Hematopoietic multipotent progenitor cell treated with erythropoietin and hydrocortisone succinate and interleukin-3 and kit ligand, for 17 days (in vitro differentiated cells): ENCODE measurements at places on chromosomes 7 and 10.

DNA sequence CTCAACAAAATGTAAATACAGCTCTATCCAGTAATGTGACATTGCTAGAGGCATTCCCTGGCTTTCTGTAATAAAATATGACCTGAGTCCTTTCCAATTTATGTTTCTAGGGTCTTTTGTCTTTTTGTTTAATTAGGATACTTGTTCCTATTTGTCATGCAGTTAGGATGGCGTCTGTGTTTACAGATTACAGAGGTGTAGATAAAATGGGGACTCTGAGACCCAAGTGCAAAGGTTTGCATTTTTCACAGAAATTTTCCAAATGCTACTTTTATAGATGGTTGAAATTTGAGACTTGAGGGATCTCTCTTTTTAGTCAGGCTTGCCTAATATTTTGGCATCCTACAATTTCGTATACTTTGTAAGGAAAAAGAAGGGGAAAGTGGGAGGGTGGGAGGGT lies 332.4 kb downstream of the PTEN start:
- no peak for DNase-seq

- no peak for DNase-seq
These were observed 345.5 kb downstream of the REEP3 start for GRCh38 chr10:63866747-63867140.

DNA sequence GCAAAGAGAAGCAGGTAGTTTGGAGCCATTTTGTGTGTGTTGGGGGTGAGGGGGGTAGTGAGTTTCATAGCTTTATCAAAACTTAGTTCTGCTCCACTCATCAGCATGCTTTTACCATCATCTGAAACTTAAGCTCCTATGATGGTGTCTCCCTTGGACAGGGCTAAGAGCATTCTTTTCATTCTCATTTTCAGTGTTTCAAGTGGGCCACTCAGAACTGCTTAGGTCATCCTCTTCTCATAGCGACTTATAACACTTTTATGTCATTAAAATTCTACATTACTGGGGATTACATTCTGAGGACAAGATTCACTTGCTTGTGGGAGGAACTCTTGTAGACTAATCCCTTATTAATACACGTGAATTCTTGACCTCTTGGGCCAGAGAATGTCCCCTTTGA lies 649.4 kb downstream of the SUGCT start:
- no peak for DNase-seq

DNA sequence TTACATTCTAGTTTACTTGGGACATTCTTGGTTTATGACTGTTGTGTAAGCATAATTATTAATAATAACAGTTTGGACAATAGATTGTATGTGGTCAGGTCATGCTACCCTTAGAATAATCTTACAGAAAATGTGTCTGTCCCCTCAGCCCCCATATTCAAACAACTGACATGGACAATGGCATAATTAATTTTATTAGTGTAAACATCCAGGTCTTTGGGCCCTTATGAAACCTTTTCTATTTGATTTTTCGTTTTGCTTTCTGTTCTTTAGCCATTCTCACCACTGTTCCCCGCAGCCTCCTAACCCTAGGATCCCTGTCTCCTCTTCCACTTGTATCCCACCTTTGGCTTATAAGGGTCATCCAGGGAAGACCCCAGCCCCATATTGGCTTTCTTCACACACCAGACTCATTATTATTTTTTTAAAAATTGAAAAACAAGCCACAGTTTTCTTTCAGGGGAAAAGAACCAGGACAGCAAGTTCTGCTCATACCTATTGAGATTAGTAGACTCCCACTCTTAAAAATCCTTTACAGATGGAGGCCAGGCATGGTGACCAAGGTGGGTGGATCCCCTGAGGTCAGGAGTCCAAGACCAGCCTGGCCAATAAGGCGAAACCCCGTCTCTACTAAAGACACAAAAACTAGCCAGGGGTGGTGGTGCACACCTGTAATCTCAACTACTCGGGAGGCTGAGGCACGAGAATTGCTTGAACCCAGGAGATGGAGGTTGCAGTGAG lies 11.5 kb downstream of the VIM start:
- no peak for DNase-seq

DNA sequence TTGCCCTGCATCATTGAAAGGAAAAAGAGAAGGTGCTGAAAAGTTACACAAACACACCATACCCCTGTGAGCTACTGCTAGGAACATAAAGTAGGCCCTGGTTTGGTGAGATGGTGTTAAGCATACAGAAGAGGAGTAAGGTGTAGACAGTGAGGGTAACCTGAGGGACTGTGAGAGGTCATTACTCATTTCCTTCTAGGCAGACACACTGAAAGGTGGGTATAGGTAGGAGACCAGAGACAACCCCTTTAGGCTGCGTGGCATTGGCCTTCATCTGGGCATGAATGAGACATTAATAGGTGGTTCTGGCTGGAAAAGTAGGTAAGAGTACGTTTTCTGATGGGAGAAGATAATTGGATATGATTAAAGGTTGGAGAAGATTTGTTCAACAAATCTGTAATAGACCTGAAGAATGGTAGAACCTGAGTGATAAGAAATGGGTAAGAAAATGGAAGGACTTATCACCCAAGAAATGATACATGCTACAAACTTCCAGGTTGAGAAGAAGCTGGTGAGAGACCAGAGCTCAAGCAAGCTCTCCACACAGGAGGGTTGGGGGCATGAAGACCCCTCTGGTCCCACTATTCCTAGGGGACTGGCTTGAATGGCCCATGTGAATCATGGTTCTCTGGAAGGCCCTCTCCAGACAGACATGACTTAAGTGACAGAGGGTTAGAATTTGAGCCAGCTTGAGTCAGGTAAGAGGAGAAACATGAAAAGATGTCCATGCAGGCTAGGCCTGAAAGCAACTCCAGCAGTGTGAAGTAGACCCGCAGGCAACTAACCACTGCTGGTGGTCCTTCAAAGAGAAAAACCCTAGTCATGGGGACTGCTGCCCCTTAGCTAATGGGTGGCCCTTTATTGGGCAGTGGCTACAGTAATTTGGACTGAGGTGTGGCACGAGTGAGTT lies 3.8 kb downstream of the COMTD1 start:
- DNase-seq = no peak

DNA sequence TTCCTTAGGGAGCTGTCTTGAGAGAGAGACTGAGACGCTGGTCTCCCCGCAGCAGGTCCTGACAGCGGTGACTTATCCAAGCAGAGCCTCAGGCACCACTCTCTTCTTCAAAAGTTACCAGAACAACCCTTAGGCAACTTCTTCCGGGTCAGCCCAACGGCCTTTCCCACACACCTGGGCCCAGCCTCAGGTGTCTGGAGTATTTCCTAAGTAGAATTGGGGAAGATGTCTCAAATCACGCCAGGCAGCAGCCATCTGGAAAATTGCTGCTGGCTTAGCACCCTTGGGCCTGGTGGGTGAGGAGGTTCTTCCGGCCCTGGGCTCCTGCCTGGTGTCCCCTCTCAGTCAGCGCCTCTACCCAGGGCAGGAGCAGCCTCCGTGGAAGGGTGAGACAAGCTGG lies 80.4 kb upstream of the ANLN start:
- no peak for DNase-seq

DNA sequence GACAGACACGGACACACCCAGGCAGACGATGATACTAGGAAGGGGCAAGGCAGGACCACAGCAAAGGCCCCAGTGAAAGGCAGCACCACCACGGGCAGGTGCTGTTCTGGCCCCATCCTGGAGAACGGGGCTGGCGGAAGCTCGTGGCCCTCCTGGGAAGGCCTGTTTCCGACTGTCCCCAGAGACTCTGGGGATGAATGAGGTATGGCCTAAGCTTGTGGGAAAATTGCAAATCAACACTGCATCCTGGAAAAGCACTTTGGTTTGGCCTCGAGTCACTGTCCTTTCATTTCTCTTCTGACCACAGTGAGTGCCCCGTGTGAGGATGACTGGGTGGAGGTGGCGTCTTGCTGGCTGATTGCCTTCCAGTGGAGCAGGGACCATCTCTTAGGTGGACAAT lies 81.6 kb upstream of the ANLN start:
- DNase-seq = no peak

DNA sequence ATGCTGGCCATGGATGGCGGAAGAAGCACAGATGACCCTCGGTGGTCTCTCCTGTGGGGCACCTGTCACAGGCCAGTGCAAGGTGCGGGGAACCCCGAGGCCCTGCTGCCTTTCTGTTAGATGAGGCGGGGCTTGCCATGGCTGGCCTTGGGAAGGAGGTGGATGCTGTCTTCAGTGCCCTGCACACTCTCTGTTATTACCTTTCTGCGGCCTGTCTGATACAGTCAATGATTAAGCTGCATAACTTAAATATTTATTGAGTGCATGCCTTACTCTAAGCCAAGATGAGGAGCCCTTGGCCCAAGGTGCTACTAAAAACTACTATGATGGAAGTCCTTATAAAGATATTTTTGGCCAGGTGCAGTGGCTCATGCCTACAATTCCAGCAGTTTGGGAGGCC lies 36.7 kb upstream of the MNX1 start:
- no peak for DNase-seq

GRCh38 chr7:105133358-105133757 lies 119.4 kb downstream of the KMT2E start:
- DNase-seq = no peak

DNA sequence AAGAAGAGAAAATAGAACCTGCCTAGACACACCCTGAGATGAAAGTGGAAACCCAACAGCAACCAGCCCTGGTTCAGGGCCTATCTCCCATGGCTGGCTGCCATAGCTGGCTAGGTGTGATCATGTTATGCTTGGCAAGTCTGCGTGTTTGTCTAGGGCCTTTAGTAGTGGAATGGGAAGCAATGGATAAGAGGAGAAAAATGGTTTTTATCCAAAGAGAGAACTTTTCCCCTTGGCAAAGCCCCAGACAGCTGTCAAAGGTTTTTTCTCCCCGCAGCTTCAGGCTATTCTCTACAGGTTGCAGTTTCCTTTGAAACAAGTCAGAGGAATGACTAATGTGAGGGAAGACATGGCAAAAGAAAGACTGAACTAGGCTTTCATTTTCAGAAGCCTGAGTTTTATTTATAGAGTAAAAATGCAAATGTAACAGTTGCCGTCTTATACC lies 161.5 kb downstream of the SEMA3D start:
- no peak for DNase-seq

GRCh38 chr7:111578754-111579153 lies 16.5 kb upstream of the IMMP2L start:
- no peak for DNase-seq

DNA sequence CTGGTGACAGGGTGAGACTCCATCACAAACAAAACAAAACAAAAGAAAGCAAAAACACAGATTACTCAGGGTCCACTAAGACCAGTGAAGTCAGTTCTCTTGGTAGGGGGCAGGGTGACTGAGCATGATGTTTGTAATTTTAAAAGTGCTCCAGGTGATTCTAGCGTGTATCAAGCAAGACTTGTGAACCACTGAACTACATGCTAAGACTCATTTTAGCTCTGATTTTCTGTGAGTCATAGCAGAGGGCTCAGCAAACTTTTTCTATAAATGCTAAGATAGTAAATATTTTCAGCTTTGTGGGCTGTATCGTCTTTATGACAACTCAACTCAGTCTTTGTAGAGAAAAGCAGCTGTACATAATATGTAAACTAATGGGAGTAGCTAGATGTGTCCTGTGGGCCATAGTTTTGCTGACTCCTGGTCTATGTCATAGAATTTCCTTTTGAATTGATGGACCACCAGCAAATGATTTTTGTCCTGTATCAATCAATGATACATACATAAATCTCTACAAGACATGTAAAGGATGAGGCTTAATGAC lies 141.3 kb downstream of the CFTR start:
- no peak for DNase-seq

- DNase-seq = no peak
These were observed 27.5 kb upstream of the NAMPT start for GRCh38 chr7:106312099-106312871.

DNA sequence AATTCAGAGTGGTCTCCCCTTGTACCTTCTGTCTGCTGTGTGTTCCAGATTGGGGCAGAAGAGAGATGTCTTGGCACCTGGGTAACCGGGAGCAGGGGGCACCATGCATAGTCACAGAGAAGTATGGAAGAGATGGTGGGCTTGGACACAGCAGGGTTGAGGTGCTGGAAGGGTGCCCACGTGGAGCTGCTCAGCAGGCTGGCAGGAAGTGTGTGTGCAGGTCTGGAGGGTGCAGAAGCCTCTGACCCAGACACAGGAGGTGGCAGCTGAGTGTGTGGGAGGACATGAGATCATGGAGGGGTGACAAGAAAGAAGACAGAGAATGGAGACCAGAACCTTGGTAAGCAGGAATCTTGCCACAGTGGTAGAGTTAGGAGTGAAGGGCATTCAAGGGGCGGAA lies 42.3 kb upstream of the DUSP5 start:
- no peak for DNase-seq

- no peak for DNase-seq
These were observed 101.1 kb downstream of the GPR85 start for GRCh38 chr7:112985377-112985987.

- no peak for DNase-seq
These were observed 55.9 kb downstream of the GRID1 start for GRCh38 chr10:86310702-86311101.

- DNase-seq = no peak
These were observed 123.4 kb upstream of the PDLIM1 start for GRCh38 chr10:95414016-95414830.

DNA sequence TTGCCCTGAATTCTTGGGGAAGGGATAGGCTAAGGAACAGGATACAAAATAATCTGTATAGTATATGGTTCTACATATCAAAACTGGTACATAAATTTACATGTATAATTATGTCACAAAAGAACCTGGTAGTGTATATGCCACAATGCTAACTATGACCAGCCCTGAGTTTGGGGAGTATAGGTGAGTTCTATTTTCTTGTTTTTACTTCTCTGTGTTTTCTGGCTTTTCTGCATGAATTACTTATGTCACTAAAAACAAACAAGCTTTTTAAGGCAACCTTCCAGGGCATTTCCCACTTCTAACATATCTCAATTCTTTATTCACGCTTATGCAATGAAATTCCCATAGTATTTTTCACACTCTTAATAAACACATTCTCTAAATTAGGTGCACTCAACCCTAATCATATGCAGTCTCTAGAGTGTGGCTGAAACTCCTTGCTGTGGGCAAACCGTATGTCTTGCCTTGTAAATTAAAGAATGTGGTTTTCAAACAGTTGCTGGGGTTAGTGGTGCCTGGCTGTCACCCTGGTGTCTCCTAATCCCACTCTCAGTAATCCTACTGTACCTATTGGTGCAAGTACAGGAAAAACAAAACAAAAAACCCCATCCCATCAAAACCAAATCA lies 14.0 kb upstream of the INSIG1 start:
- no peak for DNase-seq

GRCh38 chr10:130039141-130039540 lies 71.5 kb downstream of the C10orf143 start:
- no peak for DNase-seq

GRCh38 chr10:123808286-123808685 lies 83.3 kb downstream of the CPXM2 start:
- DNase-seq = no peak

GRCh38 chr7:84177758-84178412 lies 16.7 kb downstream of the SEMA3A start:
- no peak for DNase-seq

GRCh38 chr10:107649249-107649648 lies 484.7 kb upstream of the SORCS1 start:
- DNase-seq = no peak

DNA sequence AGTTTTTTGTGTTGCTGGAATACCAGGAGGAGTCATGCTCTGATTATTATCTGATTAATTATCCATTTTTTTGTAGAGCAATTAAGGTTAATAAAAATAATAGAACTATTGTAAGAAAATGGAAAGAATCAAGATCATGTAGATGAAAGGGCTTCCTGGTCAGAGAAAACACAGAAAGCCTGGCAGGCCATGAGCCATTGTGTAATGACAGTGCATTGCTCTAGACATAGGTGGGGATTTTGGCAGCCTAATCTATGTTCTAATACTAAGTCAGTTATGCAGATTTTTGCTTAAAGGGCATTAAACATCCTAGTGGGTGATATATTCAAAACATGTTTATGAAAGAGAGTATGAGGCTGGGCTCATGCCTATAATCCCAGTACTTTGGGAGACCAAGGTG lies 198.2 kb downstream of the PPP1R9A start:
- no peak for DNase-seq
